H54 (cell line): ENCODE measurements at places on chromosomes 13 and 19.

- DNase-seq, result no peak
Observed at GRCh38 chr13:74246487-74246886, 112.3 kb upstream of the KLF12 start.

GRCh38 chr19:30266687-30267086 lies 105.5 kb upstream of the ZNF536 start:
- DNase-seq, result no peak

GRCh38 chr13:31965361-31966066 lies 66.1 kb upstream of the FRY start:
- DNase-seq, result no peak

GRCh38 chr13:33676045-33676989 lies 141.6 kb upstream of the RFC3 start:
- DNase-seq, result peak; percentile 26

DNA sequence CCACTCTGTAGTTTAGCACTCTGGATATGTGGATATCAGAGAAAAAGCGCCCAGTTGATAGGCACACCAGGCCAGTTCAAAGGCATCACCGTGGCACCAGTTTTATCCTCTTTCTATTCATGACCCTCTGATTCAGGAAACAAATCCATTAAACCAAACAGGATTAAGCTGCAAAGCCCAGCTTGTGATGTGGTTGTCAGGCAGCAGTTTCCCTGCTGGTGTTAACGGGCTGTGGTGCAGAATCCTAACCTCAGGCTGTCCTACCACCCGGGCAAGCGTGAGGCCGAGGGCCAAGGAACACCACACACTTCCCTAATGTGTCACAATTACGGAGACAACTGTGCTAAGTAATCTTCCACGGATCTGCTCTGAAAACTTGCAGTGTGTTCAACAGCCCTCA lies 209.1 kb downstream of the OLFM4 start:
- DNase-seq, result no peak

- no peak for DNase-seq
Observed at GRCh38 chr19:11578258-11579142, 1.1 kb upstream of the ACP5 start.

GRCh38 chr13:34376483-34376882 lies 558.5 kb downstream of the RFC3 start:
- DNase-seq, result no peak

DNA sequence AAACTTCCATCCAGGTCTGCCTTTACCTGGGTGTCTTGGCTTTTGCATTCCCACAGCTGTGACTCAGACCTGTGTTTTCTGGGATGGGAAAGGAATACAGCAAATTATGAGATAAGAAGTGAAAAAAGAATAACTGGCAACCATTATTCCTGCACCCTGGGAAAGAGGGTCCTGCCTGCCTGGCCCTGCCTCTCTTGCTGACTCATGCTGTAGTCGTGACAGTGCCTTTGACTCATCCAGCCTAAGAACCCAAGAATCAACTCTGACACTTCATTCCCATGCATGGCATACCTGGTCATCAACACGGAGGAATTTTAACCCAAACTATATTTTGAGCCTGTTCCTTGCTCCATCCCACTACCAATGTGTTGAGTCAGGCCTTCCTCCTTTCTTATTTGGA lies 185.4 kb upstream of the SERP2 start:
- peak; percentile 36 for DNase-seq

- peak; percentile 69 for DNase-seq
Observed at GRCh38 chr13:105442949-105443699, 1092.3 kb downstream of the EFNB2 start.

DNA sequence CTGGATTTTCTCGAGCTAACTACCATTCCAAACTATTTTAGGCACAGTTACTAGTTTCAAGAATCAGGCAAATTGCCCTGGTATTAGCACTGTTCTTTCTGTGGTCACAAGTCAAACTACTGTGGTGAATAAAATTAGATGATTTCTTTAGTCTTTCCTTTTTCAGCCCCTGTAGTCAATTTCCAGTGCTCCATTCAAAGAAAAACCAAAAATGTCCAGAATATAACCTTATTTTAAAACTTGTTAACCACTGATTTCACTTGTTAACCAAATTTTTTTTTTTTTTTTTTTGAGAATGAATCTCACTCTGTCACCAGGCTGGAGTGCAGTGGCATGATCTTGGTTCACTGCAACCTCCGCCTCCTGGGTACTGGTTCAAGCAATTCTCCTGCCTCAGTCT lies 50.6 kb upstream of the USPL1 start:
- DNase-seq, result no peak

DNA sequence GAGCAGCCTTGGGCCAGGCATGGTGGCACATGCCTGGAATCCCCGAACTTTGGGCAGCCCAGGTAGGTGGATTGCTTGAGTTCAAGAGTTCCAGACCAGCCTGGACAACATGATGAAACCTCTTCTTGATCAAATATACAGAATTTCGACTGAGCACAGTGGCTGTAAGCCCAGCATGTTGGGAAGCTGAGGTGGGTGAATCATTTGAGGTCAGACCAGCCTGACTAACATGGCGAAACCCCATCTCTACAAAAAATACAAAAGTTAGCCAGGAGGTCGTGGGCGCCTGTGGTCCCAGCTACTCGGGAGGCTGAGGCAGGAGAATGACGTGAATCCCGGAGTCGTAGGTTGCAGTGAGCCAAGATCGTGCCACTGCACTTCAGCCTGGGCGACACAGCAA lies 8.0 kb upstream of the NLRP7 start:
- no peak for DNase-seq

- DNase-seq, result no peak
Observed at GRCh38 chr13:19836472-19836871, 27.0 kb downstream of the ZMYM5 start.

DNA sequence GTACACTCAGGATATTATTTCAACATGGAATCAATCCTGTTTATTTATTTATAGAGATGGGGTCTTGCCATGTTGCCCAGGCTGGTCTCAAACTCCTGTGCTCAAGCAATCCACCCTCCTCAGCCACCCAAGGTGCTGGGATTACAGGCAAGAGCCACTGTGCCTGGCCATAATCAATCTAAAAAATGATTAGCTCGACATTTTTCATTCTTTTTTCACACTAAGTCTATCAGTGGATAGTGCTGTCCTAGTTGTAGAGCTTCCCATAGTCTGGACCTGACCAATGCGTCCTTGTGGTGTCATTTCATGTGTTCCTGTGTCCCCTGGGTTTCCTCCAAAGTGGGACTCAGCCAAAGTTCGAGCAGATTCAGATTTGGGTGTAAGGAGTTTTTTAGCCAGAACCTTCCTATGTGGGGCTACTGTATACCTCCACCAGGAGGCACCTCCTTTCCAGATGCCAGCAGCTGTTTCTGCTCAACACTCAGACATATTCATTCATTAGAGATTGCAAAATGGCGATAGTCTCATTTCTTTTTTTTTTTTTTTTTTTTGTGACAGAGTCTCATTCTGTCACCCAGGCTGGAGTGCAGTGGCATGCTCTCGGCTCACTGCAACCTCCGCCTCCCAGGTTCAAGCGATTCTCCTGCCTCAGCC lies 61.1 kb downstream of the MAP4K1 start:
- DNase-seq, result no peak

- DNase-seq, result no peak
Observed at GRCh38 chr13:43816401-43816889, 29.7 kb upstream of the ENOX1 start.

DNA sequence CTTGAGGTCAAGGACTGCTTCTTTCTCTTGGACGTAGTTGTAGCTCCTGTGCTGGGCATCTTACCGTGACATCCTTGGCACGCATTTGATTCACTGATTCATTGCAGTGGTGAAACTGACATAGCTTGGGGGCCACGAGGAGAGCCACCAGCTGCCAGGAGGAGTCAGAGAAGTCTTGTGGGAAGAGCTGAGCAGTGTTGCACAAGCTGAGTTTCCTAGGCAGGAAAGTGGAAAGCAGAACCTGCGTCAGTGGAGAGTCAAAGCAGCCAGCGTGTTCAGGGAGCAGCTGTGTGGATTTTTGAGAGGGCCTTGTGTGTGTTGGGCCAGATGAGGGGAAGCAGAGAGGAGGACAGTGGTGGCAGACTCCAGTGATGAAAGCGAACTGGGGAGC lies 5.3 kb upstream of the GPR183 start:
- no peak for DNase-seq

- no peak for DNase-seq
Observed at GRCh38 chr19:50723069-50723468, at the start of gene CLEC11A. Gene CLEC11A (plus strand): TSS chr19:50723364. CDS start chr19:50723526, 162 bp downstream.

DNA sequence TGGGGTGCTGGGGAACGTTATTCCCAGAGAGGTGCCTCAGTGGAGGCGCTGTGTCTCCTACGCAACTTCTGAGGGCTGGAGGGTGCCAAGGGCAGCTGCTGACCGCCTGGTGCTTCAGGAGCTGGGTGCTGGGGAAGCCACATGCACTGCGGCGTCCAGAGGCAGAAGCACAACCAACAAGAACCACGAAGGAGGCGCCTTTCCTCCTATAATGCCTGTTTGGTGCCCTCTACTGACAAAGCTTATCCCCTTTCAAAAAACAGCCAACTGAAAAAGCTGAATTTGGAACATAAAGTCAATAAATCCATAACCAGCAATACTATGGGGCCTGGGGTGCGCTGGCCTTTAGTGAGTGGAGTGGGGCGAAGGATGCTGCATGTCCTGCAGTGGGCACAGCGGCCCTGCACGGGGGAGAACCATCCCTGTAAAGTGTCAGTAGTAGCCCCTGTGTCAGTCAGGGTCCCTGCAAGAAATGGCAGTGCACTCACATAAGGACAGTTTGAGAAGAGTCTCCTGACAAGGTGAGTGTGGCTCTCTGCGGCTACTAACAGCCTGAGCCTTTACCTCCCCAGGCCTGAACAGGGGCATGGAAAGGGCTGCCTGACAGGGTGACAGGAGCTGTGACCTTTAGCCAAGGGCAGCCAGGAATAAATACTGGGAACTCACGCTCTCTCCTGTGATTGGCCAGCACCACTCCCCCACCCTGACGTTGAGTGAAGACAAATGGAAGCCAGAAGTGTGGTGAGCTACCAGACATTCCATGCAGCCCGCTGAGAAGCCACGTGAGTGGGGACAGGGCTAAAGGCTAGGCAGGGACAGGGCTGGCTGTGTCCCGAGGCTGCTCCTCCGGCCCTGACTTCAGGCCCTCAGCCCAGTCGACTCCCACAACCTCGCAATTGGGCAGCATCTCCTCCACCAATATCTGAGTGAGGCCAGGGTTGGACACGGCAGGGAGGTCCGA lies 4.5 kb upstream of the B3GNT8 start:
- no peak for DNase-seq

- DNase-seq, result no peak
Observed at GRCh38 chr19:50266896-50267295, 62.3 kb downstream of the KCNC3 start.

- DNase-seq, result no peak
Observed at GRCh38 chr19:38333245-38333644, 2.4 kb upstream of the CATSPERG start.

DNA sequence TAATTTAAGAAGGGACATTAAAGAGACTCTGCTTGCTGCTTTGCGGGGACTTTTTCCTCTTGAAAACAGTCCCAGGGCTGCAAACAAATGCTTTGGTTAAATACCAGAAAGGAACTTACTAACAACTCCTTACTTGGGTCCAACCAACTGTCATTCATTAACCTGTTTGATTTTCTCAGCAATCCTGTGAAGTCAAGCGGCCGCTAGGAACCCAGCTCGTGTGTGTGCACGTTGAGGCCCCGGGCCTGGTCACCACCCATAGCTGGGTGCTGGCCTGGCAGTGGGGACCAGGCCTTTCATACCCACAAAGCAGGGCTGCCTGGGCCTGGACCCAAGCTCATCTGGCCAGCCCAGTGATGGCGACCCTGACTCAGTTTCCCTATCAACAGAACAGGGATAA lies 50.7 kb downstream of the C1QTNF9 start:
- DNase-seq, result no peak

- peak; percentile 92 for DNase-seq
Observed at GRCh38 chr19:11203194-11204075, 6.1 kb upstream of the KANK2 start.

GRCh38 chr13:111288276-111288675 lies 32.2 kb upstream of the TEX29 start:
- no peak for DNase-seq

DNA sequence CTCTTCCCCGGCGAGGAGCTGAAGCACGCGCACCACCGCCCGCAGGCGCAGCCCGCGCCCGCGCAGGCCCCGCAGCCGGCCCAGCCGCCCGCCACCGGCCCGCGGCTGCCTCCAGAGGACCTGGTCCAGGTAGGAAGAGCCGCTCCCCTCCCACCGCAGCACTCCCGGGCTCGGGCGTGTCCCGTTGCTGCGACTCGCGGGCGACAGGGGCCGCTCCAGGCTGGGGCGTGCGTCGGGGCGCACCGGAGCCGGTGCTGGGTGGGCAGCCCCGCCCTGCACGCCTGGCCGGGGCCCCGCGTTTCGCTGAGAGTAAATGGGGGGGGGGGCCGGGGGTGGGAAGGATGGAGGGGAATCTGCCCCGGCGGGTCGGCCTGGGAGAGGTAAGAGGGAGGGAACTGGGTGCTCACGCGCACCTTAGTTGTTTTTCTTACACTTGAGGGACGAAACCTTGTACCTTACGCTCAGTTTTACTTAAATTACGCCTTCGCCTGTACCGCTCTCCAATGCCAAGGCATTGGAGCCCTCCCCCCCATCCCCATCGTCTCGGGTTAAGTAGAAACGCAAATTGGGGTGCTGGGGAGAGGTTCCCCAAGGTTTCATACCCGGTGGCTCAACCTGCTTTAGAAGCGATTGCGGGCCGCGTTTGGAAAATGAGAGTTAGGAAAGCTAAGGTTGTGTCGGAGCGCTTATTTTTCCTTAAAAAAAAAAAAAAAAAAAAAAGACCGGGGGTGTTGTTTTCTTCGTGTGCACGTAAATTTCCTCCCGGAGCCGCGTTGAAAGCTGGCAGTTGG lies 850 bp downstream of the KLF5 start:
- DNase-seq, result peak; percentile 23

- DNase-seq, result no peak
Observed at GRCh38 chr19:2320049-2320448, 8.3 kb downstream of the LSM7 start.

- DNase-seq, result no peak
Observed at GRCh38 chr19:7224209-7224686, 70.0 kb downstream of the INSR start.
